ENCODE measurements at places on chromosomes 16 and 17.

DNA sequence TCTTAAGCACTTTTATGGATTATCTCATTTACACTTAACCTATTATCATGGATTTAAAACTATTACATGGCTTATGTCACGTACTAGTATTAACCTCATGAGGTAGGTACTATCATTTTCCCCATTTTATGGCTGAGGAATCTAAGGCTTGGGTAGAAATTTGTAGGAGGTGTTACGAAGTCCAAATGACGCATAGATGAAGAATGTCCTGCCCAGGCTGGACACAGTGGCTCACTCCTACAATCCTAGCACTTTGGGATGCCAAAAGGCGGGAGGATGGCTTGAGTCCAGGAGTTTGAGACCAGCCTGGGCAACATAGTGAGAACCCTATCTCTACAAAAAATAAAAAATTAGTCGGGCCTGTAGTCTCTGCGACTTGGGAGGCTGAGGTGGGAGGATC lies 4.8 kb upstream of the C1QL1 start:
- no peak for DNase-seq

DNA sequence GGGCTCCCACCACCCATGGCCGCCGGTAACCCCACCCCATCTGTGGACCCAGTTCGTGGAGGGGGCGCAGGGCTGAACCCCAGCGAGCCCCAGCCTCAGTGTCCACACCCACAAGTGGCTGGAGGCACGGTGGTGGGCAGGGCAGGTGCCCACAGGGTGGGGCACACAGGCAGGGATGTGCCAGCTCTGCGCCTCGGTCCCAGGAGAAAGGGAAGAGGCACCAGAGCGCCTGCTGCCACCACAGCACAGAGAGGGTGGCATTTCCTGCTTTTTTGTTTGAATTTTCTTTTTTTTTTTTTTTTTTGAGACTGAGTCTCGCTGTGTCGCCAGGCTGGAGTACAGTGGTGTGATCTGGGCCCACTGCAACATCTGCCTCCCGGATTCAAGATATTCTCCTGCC lies 19.0 kb downstream of the ZFPM1 start:
- no peak for DNase-seq

DNA sequence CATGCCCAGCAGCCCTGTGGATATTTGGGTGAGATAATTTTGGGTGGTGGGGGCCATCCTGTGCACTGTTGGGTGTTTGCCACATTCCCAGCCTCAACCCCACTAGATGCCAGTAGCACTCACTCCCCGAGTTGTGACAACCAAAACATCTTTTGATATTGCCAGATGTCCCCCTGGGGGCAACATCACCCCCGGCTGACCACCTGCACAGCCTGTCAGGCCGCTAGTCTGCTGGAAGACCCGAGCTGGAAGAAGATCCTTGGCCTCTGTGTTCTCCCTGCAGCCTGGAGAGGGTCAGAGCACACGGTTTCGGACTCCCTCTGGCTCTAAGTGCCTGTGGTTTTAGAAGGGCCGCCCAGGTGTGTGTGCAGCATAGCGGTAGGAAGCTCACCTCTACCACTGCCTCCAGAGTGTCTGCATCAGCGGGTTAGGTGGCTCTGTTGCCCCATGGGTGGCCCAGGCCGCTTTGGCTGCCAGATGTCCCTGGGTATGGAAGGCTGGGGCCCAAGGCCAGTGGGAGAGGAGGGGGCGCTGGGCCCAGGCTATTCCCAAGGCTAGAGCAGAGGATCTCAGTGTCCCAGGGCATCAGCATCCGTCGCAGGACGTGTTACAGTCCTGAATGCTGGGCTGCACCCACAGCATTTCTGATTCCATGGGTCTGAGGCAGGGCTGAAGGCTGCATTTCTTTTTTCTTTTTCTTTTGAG lies 195.8 kb upstream of the GSE1 start:
- no peak for DNase-seq

GRCh38 chr17:27320222-27320560 lies 26.3 kb downstream of the WSB1 start:
- no peak for DNase-seq

DNA sequence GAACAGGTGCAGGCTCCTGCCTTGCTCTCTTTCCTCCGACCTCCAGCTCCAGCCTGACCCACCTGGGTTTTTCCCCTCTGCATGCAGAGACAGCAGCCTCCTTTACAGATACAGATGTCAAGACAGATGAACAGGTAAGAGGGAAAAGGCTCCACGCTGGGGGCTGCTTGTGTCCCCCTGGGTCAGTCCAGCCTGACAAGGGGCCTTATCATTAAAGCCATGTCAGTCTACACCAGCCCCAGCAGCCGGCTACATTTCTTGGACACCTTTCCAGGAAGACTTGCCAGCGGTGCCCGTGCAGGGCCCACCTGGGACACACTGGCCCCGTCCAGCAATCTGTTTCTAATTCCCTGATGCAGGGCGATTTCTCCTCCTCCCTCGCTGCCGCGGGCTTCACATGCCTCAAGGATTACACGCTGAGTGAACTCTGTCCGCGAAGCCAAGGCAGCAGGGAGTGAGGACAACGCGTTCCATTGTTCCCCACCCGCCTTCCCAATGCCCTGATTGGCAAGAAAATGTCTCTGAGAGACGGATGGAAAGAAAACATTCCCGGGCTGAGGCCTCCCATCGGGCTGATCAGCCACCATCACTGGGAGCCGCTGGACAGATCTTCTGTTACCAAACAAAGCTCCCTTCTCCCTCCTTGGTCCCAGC lies 184.7 kb downstream of the C16orf95 start:
- no peak for DNase-seq

DNA sequence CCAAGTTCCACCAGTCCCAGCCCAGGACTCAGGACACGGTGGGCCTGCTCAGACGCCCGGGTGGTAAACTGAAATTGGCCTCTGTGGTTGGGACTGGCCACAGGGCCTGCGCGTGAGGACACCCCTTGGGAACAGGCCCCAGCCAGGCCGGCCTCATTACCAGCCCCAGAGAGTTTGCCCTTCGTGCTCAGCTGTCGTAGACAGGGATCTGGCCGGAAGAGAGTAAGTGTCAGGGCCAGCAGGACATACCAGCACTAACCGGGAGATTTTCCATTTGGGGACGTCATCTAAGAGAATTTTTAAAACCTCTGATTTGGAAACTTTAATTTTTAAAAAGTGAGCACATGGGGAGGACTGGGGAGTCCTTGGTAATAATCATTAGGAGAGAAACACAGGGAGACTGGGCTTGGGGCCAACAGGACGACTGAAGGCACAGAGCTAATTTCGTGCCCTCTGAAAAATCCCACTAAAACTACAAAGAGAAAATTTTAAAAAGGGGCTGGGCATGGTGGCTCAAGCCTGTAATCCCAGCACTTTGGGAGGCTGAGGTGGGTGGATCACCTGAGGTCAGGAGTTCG lies 2.4 kb upstream of the RBFOX3 start:
- DNase-seq, result no peak

DNA sequence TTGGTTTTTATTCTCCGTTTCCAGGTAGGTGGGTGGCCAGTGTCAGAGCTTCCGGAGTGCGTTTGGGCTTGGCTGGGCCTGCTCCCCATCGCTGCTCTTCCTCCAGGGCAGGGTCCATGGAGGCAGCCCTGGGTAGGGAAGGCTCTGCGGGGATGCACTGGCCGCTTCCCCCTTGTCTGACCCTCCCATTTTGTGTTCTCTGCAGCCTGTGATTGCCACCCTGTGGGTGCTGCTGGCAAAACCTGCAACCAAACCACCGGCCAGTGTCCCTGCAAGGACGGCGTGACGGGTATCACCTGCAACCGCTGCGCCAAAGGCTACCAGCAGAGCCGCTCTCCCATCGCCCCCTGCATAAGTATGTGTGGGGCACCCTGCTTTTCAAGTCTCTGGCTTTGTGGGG lies 158.3 kb downstream of the NTN1 start:
- no peak for DNase-seq

GRCh38 chr16:20944861-20945574 lies 44.4 kb downstream of the LYRM1 start:
- peak; percentile 57 for DNase-seq

GRCh38 chr17:65472666-65473309 lies 88.7 kb downstream of the AXIN2 start:
- no peak for DNase-seq

GRCh38 chr17:49842371-49842770 lies 5.5 kb downstream of the TAC4 start:
- no peak for DNase-seq

GRCh38 chr17:82848022-82848592 lies 8.3 kb upstream of the ZNF750 start:
- no peak for DNase-seq

DNA sequence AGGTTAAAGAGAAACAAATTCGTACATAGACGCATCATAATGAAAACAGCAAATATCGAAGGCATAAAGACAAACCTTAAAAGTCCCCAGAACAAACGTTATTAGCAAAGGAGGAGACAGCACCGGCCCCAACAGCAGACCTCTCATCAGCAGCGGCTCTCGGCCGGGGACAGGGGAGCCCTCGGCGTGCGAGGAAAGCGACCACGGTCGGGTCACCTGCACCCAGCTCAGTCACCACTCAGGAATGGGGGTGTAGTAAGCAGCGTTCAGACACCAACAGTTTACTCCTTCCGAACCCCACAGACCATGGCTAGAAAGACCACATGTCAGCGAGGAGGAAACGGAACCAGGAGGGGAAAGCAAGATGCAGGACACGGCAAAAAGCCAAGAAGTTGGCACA lies 109.3 kb upstream of the CHMP6 start:
- no peak for DNase-seq

DNA sequence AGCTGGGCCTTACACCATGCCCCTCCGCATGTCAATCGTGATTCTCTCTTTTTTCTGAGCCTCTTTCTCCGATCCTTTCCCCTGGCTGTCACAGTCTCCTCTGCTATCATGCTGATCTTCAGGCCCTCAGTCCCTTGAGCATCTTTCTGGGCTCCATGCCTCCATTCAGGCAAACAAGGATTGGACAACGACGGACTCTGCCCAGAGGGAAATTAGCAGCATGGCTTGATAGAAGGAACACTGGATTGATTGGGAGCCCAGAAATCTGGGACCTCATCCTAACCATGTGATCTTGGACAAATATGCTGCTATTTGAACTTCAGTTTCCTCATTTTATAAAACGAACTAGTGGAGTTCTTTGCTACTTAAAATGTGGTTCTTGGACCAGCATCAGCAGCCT lies 19.6 kb upstream of the PHF12 start:
- no peak for DNase-seq

DNA sequence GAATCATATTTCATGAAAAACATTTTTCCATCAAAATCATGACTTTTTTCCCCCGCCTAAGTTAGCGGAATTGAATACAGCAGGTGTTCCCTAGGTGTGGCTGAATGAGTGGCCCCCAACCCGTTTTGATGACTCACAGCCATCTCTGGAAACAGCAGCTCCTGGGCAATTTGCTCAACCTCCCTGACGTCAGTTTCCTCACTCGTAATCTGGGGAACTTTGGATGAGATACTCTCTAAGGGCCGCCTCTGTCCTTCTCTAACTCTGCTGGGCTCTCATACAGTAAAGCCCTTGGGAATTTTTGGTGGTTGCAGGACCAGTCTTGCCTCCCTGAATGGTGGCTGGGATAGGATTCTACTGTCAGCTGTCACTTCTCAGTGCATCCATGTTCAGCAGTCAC lies 11.6 kb upstream of the NTN1 start:
- no peak for DNase-seq

GRCh38 chr16:80390871-80391489 lies 149.8 kb upstream of the DYNLRB2 start:
- no peak for DNase-seq

GRCh38 chr17:66783656-66784381 lies 51.1 kb upstream of the CACNG5 start:
- DNase-seq, result no peak
